Renal cortex interstitium (tissue), 15 donors: ENCODE measurements at places on chromosomes 3 and 15. TPM values are rescaled to one million over a fixed set of nuclear protein-coding genes. Genes with fewer than 3 reads are reported as not detected.

The BDH1 gene
- polyA plus RNA-seq: 42.2 TPM

The PCLAF gene
- polyA plus RNA-seq: 45.9 TPM

The SKOR1 gene
- 0.37 TPM for polyA plus RNA-seq

The ZNF106 gene
- 51.5 TPM for polyA plus RNA-seq

The PFN2 gene
- polyA plus RNA-seq: 456 TPM

GRCh38 chr15:47857776-47858167 lies 140.5 kb downstream of the SEMA6D start:
- DNase-seq: no peak

- no peak for DNase-seq
These were observed 53.4 kb downstream of the FILIP1L start for GRCh38 chr3:100060685-100061484.

The DLEC1 gene
- polyA plus RNA-seq: 1.5 TPM

DNA sequence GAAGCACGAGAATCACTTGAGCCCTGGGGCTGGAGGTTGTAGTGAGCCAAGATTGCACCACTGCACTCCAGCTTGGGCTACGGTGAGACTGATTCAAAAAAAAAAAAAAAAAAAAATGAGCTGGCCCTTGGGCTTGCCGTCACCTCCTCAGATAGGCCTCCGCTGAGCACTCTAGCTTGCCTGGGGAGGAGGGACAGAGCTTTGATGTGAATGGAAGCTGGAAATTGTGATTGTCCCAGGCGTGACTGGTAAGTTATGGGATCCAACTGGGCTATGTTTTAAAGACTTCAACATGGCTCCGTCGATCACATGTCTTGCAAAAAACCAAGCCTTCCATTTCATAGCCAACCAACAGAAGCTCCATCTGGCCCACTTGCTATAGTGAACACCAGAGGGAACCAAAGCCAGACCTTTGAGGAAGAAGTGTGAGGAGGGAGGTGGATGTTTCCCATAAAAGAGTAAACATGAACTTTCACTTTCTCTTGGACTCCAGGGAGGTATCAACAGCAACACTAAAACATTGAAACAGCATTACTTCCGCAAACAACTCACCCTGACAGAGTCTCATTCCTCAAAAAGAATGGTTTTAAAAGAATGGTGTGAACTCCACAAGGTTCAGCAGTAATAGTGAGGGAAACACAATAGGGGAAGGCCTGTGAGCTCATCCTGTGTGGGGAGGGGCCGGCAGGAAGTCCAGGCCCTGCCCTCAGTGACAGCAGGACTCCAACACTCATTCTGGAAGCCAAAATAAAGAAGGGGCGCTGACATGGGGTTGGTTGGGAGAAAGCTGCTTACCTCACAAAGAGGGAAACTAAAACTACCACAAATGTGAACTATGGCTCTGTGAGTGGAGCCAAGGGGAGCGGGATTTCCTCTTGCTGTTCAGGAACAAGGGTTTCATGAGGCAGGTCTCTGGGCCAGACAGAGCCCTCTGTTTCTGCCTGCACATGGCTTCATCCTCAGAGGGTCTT lies 59.2 kb upstream of the IL12A start:
- peak; percentile 27 for DNase-seq

DNA sequence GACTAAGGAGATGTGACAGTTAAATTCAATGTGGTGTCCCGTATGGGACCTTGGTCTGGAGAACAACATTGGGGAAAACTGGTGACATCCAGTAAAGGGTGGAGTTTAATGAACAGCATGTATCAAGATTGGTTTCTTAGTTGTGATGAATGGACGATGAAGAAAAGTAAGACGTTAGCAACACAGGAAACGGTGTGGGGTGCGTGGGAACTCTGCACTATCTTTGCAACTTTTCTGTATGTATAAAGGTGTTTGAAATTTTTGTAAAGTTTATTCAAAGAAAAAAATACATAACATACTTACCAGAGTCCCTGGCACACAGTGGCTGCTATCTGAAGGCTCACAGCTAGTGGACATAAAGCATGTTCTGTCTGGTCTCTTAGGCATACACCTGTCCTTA lies 6.1 kb upstream of the CCDC174 start:
- DNase-seq: no peak

- no peak for DNase-seq
These were observed 41.7 kb downstream of the AQP9 start for GRCh38 chr15:58179741-58180381.

DNA sequence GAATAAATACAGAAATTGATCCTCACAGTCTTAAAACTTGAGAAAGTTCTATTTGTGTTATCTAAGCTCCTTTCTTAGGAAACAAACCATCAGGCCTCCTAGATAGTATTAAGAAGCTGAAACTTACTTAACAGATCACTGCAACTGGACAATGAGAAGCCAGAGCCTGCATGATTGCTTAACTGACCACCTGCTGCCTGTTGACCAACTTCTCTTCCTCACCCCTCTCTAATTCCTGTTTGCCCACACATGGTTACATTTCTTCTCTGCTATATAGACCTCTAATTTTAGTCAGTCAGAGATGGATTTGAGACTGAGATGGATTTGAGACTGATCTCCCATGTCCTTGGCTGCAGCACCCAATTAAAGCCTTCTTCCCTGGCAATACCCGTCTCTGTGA lies 13.5 kb downstream of the CCPG1 start:
- no peak for DNase-seq

The HRG gene
- 1.8 TPM for polyA plus RNA-seq

The GAP43 gene
- polyA plus RNA-seq: 1.9 TPM

The CCDC39 gene
- 10.9 TPM for polyA plus RNA-seq

- peak; percentile 81 for DNase-seq
These were observed 29.5 kb upstream of the VEPH1 start for GRCh38 chr3:157532529-157533297.

DNA sequence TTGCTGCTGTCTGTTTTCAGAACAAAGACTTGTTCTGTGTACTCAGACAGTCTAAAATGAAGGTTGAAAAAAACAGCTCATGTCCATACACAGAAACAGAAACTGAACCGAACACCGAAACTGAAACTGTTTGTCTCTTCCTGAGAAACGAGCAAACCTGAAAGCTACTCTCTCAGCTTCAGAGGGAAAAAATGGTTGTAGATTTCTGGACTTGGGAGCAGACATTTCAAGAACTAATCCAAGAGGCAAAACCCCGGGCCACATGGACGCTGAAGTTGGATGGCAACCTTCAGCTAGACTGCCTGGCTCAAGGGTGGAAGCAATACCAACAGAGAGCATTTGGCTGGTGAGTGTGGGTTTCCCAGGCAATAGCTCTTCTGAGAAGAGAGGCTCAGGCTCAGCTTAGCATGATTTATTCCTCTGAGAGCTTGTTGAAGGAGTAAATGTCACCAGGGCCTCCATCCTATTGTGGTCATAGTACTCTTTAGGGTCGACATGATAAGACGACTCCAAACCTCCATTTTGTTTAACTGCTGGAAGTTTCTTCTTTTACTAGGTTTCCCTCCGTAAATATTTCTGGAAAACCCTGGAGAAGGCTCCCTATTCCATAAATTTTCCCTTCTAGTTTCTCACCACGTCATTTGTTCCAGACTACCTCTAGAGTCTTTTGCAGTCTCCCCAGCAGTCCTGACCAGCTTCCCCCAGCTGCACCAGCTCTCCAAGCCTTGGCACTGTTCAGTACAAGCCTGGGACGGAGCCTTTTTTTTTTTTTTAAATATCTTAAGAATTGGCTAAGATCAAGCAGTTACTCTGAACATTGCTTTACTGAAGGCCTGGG lies at the start of gene RTP4:
TSS of gene RTP4 (plus strand) at position 135 of the 838 bp plus-strand sequence. CDS start at position 192, 57 bp downstream.
- no peak for DNase-seq

The BOC gene
- polyA plus RNA-seq: 31.4 TPM

DNA sequence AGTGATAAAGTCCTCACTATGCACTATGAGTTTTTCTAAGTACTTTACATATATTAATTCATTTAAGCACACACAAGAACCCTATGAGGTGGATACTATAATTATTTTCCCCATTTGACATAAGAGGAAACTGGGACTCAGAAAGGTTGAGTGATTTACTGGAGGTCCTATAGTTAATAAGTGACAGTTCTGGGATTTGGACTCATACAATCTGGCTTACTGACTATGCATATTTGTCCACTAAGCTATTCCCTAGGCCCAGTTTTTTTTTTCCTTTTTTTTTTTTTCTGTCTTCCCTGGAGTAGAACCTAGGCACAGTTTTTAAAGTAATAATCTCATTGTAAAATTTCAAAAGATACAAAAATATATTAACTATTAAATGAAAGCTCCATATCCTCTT lies 6.3 kb upstream of the RTP2 start:
- DNase-seq: no peak

DNA sequence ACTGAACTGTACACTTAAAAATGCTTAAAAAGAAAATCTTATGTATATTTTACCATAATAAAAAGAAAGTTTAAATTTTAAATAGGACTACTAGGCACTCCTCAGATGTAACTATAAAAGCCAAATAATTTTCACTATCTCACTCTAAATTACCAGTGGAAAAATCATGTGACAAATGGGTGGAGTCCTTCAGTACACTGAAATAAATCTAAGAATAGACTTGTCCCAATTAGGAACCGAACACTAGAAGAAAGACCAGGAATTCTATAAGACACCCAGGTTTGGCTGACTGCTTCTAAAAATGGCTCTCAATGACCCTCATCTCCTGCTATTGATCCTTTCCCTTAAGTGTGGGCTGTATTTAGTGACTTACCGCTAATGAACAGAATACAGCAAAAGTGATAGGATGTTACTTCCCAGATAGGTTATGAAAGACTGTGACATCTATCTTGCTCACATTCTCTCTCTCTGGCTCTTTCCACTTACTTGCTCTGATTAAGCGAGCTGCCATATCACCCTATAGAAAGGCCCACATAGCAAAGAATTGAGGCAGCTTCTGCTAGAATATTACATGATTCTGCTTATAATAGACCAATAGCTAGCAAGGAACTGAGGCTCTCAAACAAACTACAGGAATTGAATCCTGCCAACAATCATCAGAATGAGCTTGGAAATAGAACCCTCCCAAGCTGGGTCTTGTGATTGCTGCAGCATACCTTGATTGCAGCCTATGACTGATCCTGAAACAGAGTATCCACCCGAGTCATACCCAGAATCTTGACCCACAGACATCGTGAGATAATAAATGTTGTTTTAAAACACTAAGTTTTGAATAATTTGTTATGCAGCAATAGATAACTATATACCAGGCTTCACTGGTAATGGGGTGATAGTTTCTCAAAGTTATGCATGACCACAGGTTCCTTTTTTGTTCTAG lies 16.9 kb downstream of the TTBK2 start:
- no peak for DNase-seq
